ENCODE measurements at places on chromosomes 3 and 15.
A peak's percentile ranks its signal among the peaks of the same experiment; 100 is the strongest.

DNA sequence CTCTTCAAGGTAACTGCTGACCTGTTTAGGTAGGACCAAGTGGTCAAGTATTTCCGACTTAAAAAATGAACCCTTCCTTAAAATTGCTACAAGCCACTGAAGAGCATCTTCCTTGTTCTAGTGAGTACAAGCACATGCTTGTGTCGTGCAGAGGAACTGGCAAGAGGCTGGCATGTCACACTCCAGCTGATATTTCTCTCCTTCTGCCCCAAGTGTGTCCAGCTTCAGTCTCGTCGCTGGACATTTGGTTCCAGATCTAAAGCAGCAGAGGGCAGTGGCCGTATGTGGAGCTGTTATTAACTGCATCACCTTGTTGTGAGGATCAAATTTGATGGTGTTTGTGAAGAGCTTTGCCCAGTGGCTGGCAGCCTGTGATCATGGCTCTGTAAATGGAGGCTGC lies 10.0 kb downstream of the RBP2 start:
- no peak for DNase-seq

DNA sequence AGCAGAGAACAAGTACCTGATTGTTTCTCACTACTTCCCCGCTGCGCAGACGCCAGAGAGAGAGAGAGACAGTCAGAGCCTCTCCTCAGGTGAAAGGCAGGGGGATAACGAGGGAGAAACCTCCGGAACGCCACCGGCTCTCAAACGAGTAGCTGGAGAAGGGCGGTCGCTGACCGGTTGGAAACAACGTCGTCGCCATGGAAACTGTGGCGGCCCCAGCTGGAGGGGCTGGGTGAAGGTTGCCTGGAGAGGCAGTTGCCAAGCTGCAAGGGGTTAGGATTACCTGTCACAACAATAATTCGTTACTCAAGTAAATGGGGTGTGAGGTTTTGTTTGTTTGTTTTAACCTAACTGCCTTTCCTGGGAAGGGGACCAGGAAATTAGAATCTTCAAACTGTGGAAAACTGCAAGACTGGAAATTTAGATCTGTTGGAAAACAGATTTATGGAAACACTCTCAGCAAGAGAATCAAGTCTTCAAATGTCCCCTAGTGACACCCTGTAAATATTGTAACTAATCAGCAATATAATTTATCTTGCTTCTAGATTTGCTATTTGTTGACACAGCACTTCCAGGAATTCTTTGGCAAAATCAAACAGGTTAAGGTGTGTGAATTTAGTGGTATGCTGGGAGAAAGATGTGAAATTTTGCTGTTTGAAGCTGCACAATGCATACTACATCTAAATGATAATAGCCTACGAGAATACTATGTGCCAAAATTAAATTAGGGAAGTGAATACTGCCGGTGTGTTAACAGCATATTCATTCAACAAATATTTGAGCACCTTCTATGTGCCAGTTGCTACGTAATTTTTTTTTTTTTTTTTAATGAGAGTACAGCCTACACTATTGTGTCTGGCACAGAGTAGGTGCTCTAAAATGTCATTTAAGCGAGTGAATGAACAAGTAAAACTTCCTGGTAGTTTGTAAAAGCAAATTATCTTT lies at the start of gene DNAH12:
TSS of gene DNAH12 (minus strand) at position 164 of the 945 bp plus-strand sequence. CDS start 1,474 bp downstream, outside the sequence.
- peak; percentile 18 for DNase-seq

DNA sequence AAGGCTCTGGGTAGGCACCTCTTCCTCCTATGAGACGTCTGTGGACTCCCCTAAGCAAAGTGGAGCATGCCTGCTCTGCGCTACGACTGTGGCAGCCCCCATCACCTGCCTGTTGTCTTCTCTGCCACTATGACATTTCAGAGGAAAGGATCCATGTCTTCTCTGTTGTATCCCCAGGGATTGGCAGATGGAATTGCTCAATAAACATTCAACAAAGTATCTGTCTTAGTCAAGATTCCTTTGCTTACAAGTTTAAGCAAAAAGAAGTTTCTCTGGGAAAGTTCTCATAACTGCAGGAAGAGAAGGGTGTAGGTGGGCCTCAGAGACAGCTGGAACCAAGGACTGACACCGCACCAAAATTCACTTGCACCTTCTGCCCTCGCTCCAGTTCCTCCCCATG lies 34.3 kb downstream of the AMOTL2 start:
- DNase-seq = no peak

DNA sequence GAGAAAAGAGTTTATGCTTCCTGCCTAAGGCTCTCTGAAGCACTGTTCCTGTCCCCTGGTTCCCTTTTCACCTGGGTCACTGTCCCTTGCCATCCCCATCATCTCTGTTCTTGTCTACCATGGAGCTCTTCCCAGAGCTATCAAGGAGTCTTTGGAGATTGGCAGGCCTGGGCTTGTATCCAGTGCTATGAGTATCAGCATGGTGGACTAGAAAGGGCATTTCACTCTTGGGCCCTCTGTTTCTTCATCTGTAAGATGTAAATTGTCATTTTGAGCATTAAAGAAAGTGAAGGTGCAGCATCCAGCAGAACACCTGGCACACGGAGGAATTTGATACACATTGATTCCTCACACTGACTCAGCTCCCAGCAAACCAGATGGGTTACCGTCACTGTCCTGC lies 388.2 kb downstream of the CACNA2D3 start:
- DNase-seq = no peak

DNA sequence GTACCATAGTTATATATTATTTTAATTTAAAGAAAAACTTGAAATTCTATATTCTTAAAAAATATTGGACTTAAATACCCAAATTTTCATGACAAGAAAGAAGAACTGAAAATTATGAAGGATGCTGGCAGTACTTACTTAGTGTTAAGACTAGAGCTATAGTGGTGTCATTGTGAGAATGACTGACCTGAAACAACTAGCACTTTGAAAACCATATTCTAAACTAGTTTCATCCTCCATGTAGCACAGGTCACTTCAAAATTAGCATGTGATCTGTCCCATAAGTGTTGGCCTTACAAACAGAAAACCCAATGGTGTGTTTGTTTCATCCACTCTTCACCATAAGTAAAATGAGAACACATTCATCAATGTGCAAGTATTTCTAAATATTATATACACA lies 208.6 kb downstream of the ZIC4 start:
- DNase-seq = no peak

DNA sequence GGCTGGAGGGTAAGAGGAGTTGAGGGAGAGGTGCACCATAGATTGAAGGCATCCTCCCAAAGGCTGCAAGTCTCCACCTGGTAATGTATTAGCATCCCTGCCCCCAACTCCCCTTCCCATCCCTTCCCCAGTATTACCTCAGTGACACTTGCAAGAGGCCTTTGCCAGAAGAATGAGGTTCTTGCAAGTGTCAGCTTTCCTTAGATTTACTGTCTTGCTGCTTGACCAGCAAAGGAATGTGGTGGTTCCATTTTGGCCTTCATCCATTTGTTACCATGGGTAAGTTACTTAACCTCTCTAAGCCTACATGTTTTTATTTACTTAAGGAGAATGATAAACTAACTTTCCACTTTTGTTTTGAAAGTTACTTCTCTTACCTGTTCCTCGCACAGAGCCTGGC lies 108.9 kb downstream of the LRTM1 start:
- DNase-seq = no peak

DNA sequence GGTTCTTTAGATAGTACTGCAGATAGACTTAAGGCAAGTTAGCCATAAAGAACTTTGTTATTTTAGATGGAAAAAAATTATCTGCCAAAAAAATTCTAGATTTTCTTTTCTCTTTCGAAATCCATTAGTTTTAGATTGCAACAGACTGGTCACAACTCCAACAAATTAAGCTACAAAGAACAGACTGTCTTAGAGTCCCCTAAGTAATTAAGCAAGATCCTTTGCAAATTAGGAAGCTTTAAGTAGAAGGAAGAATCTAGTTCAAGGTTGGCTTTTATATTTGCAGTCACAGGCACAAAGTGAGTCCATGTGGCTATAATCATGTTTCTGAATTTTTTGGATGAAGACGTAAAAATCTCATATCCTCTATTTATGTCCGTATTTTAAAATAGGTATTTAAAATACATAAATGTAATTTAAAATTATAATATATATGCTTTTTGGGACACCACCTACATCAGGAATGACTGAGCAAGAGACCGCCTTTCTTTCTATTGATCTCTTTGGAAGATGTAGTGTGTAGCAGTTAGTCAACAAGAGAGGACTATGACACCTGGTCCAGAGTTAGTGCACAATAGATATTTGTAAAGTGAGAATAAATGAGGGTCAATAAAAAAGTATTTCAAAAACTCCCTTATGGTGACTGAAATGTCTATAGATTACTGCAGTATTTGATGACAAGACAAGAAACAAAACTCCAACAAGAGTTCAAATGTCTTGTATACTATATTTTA lies 34.4 kb downstream of the TMEM45A start:
- no peak for DNase-seq

- no peak for DNase-seq
Observed at GRCh38 chr3:33940736-33941135, 142.3 kb downstream of the PDCD6IP start.

DNA sequence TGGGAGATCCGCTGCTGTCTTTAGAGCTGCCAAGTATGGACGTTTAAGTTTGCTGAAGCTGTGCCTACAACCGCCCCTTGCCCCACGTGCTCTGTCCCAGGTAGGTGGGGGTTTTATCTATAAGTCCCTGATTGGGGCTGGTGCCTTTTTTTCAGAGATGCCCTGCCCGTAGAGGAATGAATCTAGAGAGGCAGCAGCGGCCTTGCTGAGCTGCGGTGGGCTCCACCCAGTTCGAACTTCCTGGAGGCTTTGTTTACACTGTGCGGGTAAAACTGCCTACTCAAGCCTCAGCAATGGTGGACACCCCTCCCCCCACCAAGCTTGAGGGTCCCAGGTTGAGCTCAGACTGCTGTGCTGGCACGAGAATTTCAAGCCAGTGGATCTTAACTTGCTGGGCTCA lies 83.4 kb upstream of the FGF7 start:
- DNase-seq = no peak

- no peak for DNase-seq
Observed at GRCh38 chr3:12489832-12490231, 5.6 kb downstream of the TSEN2 start.

DNA sequence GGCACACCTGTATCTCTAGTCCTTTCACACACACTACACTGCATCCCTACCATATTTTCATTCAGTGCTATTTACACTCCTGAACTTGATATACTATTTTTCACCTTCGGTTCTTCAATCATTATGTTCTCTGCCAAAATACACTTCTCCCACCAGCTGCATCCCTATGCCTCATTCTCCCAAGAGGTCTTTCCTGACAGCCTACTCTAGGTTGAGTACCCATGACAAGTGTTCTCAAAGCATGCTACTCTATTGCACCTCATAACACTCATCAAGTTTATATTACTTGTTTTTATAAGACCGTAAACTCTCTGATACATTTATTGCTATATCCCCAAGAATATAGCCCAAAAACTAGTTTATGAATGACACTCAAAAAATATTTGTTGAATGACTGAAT lies 549.5 kb downstream of the PYDC2 start:
- no peak for DNase-seq

DNA sequence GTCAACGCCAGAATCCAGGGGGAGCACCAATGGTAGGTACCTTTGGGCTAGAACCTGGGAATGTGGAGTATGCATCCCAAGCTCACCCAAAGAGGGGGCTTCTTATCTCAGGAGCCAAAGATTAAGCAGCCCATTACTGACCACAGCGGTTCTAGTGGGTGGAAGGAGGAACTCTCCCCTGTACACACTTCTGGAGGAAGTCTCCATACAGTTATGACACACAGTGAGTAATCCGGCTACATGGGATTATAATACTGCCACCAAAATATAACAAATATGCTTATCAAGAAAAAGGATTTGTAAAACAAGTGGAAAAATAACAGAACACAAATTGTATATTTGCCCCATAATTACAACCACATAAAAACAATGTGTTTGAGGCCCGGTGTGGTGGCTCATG lies 8.4 kb downstream of the MYO1E start:
- no peak for DNase-seq

GRCh38 chr15:74315626-74316025 lies 51.8 kb downstream of the CYP11A1 start:
- DNase-seq = no peak

GRCh38 chr3:188680189-188680588 lies 491.6 kb upstream of the TPRG1 start:
- no peak for DNase-seq

- no peak for DNase-seq
Observed at GRCh38 chr3:37897763-37898162, 36.1 kb downstream of the CTDSPL start.

DNA sequence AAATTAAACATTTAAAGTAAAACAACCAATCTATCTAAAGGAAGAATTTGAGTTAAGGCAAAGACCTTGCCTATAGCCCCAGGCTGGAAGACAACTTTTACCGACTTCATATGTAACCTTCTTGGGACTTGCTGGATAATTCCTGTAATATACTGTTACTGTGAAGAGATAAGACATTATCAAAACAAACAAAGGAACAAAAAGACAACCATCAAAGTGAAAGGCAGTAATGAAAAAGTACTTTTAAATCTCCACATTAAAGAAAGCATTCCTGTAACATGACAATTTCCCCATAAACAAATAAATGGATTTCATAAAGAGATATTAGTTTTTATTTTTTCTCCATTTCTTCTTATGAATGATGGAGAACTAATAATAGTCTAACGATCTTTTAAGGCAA lies 2.4 kb downstream of the CMTM6 start:
- no peak for DNase-seq

Data from fibroblast of the conjunctiva (primary cell).